Endodermal cell (in vitro differentiated cells): ENCODE measurements at places on chromosomes 13 and 19. TPM values are rescaled to one million over a fixed set of nuclear protein-coding genes. Genes with fewer than 3 reads are reported as not detected.

GRCh38 chr13:110105136-110105535, 201.8 kb downstream of the COL4A1 start:
- DNase-seq, result no peak

- no peak for DNase-seq
These were observed 2.7 kb downstream of the LPAR6 start for GRCh38 chr13:48410199-48410598.

- no peak for DNase-seq
These were observed 245.8 kb downstream of the LIG4 start for GRCh38 chr13:107969546-107969945.

GRCh38 chr13:30373727-30374126, 48.6 kb upstream of the UBE2L5 start:
- DNase-seq, result no peak

DNA sequence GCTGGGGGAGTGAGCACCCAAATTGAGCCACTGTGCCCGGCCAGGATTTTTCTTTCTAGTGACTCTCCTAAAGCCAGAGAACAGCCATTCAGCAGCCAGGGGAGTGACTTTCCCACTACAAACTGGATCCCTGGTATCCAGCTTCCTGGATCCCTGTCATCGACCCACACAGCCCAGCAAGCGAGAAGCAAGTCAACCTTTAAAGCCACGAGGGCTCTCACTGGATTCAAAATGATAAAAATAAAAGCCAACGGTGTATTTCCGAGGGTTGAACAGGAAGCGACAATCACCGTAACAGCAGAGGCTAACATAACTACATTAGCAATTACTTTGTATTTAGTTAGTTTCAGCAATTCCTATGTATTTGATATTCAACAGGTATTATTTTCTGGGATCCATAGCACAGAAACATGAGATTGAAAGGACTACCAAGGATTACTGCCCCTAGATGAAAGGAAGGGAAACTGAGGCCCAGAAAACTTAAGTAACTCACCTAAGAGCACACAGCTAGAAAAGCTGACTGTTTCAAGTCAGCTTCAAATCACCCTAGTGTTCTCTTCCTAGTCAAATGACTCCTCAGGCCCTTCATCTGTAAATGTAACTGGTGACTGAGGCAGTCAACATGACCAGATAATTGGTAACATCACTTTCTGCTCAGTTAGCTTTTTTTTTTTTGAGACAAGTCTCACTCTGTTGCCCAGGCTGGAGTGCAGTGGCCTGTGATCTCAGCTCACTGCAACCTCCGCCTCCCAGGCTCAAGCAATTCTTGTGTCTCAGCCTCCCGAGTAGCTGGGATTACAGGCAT, 2.7 kb downstream of the RFX1 start:
- DNase-seq, result no peak

GRCh38 chr13:111969551-111970135, 97.3 kb upstream of the SOX1 start:
- DNase-seq, result no peak

DNA sequence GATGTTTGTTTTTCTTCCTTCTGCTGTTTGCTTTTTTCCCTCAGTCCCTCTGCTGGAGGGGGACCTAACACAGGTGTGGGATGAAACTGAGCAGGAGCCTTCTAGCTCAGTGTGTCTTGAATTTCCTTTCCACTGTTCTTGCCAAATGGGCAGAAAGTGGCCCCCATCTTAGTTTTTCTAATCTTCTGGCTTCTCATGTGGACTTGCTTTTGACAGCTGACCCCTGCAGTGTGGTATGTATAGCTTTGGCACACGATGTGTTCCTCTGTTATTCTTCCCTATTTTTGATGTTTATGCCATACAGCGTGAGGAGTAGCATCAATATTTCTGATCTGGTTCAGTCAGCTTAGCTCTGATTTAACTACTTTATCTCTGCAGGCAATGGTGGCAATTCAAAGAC, 8.3 kb downstream of the LRCH1 start:
- no peak for DNase-seq

DNA sequence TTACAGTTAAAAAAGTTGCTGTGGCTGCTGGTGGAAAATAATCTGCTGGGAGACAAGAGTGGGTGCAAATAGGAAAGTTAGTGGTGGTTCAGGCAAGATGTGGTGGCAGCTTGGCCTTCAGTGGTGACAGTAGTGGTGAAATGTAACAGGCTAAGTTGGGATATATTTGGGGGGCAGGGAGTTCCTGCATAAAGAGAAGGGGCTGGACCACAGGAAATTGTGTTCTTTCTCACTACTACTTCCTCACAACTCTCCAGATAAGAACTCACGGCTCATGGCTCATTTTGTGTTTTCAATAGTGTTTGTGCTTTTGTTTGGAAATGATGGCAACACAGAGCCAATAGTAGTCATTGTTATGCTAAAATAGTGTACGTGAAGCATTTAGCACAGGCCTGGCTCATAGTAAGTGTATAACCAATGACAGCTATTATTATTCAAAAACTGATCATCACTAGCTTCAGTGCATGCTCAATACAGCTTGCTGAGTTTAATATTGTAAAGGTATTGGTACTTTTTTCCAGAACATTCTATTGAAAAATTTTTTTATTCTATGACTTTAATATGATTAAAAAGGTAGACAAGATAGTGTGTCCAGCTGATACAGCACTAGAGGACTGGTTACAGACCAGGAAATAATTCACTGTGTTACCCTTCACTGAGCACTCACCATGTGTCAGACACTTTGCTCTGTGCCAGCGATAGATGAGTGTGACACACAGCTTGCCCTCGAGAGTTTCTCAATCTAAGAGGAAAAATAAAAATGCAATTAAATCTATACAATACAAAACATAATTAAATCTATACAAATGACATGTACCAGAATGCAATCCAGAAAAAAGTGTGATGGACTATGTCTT, 209.8 kb downstream of the POU4F1 start:
- no peak for DNase-seq

DNA sequence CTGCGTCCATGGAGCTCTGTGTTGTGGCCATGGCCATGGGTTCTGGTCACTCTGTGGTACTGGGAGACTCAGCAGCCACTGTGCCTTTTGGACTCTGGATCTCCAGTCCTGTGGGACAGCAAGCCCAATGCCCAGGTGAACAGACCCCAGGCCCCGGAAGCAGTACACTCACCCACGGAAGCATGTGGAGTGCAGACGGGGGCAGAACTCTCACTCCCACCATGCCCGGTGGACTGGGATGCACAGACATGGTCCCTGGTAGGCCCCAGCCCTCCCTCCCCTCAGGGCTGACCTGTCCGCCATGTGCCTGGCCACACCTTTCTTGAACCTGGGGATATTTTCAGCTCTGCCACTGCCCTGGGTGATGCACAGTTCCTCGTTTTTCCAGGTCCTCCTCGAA, 163.3 kb downstream of the URI1 start:
- DNase-seq, result no peak

DNA sequence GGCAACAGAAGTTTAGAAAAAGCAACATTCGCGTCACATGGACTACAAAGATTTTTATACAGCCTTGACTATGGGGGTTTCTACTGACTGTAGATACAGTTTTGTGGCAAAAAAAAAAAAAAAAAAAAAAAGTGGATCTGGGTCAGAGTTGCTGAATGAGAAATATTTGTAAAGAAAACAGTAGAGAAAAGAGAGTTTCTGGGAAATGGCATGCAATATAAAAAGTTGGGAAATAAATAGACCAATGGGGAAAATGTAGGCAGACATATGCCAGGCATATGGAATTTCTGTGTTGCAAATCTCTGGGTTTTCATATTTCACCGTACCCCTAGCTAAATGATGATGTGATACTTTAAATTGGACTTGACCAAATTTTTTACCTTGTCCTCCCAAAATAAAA, 315.3 kb downstream of the EFNB2 start:
- DNase-seq, result no peak

DNA sequence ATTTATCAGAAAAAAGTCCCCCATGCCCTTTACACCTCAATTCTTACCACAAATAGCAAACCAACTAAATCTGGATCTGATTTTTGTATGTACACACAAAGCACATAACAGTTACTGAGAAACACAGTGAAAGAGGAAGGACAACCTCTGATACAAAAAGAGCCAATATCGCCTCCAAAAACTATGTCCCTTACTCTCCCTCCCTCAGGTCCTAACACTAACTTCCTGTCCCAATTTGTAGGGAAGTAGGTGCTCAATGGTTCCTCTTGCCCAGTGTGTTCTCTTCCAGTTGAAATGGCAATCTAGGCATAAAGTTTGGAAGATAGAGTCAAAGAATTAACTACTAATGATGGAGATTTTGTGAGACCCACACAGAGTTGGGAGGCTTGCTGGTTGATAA, 15.8 kb upstream of the FPR3 start:
- no peak for DNase-seq

DNA sequence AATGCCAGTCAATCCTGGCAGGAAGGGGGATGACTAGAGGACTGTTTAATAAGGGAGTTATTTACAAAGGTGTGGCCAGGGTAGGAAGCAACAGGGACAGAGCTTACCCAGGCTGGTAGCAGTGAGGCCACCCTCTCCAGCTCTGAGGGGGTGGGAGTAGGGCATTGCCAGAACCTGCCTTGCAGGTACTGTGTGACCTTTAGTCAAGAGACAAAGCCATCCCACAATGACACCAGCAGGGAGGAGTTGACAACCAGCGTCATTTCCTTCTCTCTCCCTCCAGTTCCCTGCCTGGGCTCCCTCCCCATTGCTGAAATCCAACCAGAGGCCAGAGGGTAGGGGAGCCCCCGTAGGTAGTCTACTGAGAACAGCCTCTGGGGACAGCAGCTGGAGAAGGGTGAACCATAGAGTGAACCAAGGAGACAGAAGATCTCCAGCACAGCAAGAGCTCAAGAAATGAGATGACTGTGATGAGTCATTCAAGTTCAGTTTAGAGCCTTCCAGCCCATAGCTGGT, 33.3 kb upstream of the SPATA13 start:
- DNase-seq, result no peak

DNA sequence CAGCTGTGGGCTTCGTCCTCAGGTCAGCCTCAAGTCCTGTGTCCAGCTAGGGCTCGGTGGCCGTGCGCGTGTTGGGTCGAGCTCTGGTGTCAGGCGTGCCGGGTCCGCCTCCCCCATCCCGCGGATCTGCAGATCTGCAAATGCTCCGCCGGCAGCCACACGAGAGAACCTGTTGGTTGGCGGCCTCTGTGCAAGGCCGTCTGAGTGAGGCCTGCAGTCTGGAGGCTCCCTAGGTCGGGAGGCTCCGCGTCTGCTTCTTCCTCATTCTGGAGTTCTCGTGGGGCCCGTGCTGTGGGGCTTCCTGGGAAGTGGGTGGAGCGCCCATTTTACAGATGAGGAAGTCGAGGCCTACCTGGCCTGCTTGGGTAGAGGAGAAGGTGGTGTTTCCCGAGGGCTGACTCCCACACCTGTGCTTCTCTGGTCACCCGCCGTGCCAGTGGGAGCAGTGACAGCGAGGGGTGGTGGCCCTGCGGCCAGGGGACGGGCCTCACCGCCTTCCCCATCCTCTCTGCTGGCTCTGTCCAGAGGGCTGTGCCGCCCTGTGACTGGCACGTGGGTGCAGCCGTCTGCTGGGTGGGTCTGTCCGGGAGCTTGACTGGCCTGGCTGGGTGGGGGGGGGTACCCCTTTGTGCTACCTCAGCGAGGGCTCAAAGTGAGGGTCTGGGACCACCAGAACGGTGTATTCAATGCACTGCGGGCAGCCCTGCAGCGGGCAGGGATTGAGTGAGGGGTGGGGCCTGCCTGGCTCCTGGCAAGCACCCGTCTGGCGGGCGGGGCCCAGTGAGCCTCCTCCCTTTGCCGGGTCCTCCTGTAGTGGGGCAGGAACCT, 3.3 kb downstream of the CSNK1G2 start:
- no peak for DNase-seq

DNA sequence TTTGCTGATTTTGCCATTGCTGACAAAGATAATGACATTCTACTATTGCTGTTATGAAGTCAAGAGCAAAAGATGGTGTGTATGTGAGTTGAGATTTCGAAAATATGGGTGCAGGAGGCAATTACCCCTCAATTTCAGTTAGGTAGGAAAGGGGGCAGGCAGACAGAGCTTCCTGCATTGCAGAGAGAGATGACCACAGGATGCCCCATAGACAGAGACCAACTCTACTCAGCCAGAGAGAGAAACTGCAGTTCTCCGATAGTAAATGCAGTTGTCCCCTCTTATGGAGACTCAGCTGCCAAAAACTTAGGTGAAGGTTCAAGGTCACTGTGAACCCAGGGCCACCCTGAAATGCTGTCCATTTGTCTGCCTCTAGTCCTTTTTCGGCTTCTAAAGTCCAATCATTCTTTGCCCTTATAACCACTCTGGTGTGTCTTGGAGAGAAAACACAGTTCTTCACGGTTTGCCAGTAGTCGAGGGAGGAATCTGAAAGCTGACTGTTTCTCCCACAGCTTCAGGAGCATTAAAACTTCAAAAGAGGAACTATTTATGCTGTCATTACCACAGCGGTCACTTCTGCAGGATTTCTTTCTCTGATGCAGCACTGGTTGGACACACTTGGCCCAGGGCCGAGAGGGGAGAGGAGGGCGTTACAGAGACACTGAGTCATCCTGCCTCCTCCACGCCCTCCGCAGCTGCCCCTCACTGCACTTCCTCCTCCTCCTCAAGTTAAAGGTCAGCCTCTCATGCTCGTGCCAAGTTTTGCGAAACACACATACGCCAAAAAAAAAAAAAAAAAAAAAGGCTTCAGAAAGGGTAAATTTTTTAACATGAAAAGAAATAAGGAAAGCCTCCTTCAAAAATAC, 264.3 kb downstream of the FOXO1 start:
- no peak for DNase-seq

- DNase-seq, result no peak
These were observed 167.6 kb downstream of the PTPRS start for GRCh38 chr19:5172859-5173630.

GRCh38 chr13:39957868-39958677, 302.6 kb downstream of the COG6 start:
- no peak for DNase-seq

DNA sequence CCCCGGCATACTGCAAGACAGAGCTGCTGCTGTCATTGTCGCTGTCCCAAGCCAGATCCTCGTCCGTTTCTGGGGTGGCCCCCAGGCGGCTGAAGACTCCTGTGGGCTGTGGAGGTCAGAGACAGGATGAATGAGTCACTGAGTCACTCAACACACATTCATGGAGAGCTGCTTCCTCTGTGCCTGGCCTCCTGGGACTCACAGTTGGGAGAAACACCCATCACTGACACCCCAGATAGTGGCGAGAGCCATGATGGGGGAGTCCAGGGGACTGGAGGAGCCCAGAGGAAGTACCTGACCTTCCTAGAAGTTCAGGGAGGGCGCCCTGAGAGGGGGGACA, 26.0 kb downstream of the C19orf47 start:
- no peak for DNase-seq

GRCh38 chr13:98842858-98843481, 90.5 kb upstream of the SLC15A1 start:
- peak; percentile 92 for DNase-seq

The MYH14 gene
- 11.2 to 13.7 TPM (median 12.8 TPM) in 3 replicates for total RNA-seq

The KLK3 gene
- total RNA-seq, result not detected in 2 replicates

The SYNE4 gene
- total RNA-seq, result 17.1 and 17.9 TPM in 2 replicates

The RGL3 gene
- total RNA-seq, result 125 to 150 TPM (median 130 TPM) in 3 replicates

The PSG11 gene
- total RNA-seq, result not detected in 3 replicates

The UBE2M gene
- 114 to 137 TPM (median 116 TPM) in 3 replicates for total RNA-seq

The TJP3 gene
- total RNA-seq, result 15.3 and 15.7 TPM in 2 replicates

The GAS6 gene
- 38.6 and 45.7 TPM in 2 replicates for total RNA-seq

The LGI4 gene
- total RNA-seq, result 0.27 to 0.70 TPM (median 0.59 TPM) in 3 replicates

The CATSPERD gene
- not detected in 2 replicates for total RNA-seq

The SPACA4 gene
- total RNA-seq, result not detected in 2 replicates

The DNAAF3 gene
- total RNA-seq, result 5.0 and 5.9 TPM in 2 replicates
